Activated T-cell treated with anti-CD3 and anti-CD28 coated beads for 1 hour (primary cell): ENCODE measurements at places on chromosomes 4 and X.

GRCh38 chr4:144575181-144575580, 70.8 kb upstream of the HHIP start:
- no peak for DNase-seq

GRCh38 chrX:1031521-1032430, 180.7 kb downstream of the CRLF2 start:
- no peak for DNase-seq

DNA sequence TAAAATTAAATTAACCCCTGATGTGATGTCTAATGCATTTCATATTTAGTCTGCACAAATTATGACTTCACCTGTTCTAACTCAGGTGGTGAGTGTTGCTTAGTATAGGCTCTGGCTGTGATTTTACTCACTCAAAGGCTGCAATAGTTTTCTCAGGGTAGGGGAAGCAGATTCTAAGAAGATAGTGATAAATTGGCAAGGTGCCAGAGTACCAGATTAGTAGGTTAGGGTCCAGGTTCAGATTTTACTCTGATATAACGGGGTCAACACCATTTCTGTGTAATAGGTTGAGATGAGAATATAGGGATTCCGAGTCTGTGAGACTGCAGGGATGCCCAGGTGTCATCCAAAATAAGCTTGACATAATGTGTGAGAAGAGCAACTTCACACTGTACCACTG, 1049.6 kb downstream of the STIM2 start:
- DNase-seq: no peak

- DNase-seq: no peak
Observed at GRCh38 chr4:155828628-155829027, 37.4 kb downstream of the ASIC5 start.

- no peak for DNase-seq
Observed at GRCh38 chr4:148341980-148342800, 100.0 kb downstream of the NR3C2 start.

- DNase-seq: no peak
Observed at GRCh38 chrX:145213504-145213903, 33.8 kb upstream of the SPANXN1 start.

DNA sequence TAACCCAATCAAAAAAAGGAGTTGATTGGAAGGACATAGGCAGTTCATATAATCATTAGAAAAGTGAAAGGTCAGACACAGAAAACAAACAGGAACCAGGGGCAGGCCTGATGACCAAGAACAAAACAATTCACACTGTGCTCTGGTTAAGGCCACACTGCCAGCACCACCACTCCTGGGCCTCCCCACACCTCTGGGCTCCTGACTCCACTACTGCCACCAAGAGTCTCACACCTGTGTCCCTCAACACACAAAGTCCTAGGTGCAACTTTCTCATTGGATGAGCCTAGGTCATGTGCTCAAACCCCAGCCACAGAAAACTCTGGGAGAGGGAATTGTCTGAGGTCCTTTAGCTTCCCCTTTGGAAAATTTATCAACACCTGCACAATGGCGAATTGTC, 11.1 kb upstream of the FAM9C start:
- DNase-seq: no peak

- DNase-seq: no peak
Observed at GRCh38 chr4:6423575-6423974, 48.8 kb downstream of the PPP2R2C start.

GRCh38 chr4:31334086-31334910, 614.1 kb downstream of the PCDH7 start:
- DNase-seq: no peak
